ENCODE measurements at places on chromosomes 5 and 9. TPM values are rescaled to one million over a fixed set of nuclear protein-coding genes. Genes with fewer than 3 reads are reported as not detected.

The FOXD4L4 gene
- polyA plus RNA-seq: not detected

DNA sequence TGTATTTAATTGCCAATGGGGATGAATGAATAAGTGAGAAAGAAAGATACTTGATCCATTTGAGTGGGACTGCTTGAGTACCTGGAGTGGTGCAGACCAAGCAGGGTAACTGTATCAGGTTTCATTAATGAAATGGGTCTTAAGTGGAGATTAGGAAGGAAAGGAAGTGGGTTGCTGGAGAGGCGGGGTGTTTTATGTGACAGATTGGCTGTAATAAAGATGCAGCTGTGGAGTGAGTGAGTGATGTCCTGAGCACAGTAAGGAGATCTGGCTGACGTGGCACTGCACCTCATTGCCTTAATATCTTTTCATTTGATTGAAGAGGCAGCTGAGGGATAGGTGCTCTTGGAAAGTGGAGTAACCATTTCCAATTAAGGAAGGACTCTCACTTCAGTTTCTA is 161.0 kb upstream of the CCDC152 start:
- H3K27me3 ChIP-seq: no peaks in the 10 kb centered on the region
- H3K27ac ChIP-seq: no peak overlapping the region
- no peaks in the 10 kb centered on the region for H3K36me3 ChIP-seq
- DNase-seq: no peak
- H3K4me3 ChIP-seq: no peak overlapping the region

- H3K27me3 ChIP-seq: no peaks in the 10 kb centered on the region
- no peak for DNase-seq
- H3K4me3 ChIP-seq: no peak overlapping the region
- no peaks in the 10 kb centered on the region for H3K4me1 ChIP-seq
- H3K27ac ChIP-seq: no peak overlapping the region
Observed at GRCh38 chr9:68947842-68948569, 65.9 kb downstream of the PRKACG start.

DNA sequence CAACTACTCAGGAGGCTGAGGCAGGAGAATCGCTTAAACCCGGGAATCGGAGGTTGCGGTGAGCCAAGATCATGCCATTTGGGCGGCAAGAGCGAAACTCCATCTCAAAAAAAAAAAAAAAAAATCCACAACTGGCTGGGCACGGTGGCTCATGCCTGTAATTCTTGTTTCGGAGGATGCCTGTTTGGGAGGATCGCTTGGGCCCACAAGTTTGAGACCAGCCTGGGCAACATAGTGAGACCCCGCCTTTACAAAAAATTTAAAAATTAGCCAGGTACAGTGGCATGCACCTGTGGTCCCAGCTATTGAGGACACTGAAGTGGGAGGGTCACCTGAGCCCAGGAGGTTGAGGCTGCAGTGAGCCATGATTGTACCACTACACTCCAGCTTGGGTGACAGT is 1.9 kb upstream of the EIF4EBP3 start:
- H3K27ac ChIP-seq: peak overlapping the region; percentile 89
- peaks cover 20% of the 10 kb centered on the region for H3K4me1 ChIP-seq
- no peak for DNase-seq
- H3K4me3 ChIP-seq: no peak overlapping the region

DNA sequence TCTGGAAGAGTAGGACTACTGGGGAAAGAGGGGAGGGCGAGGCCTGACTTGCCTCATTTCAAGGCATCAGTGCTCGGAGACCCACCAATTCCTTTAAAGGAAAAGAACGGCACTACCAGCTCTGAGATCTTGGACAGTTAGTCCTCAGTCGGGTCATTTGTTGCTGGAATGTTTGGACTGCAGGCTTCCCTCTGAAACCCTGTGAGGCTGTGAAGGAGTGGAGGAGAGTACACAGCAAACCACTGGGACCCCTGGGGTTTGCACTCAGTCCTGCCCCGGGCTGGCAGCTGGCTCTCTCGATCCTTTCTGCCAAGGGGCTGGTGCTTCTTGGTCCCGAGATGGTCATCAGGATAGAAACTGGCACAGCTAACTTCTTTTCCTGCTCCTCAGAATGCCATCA is 194.5 kb downstream of the TRIO start:
- no peak for DNase-seq
- H3K27ac ChIP-seq: no peak overlapping the region
- no peaks in the 10 kb centered on the region for H3K36me3 ChIP-seq
- H3K4me1 ChIP-seq: no peaks in the 10 kb centered on the region
- H3K4me3 ChIP-seq: no peak overlapping the region
- H3K27me3 ChIP-seq: no peaks in the 10 kb centered on the region

- no peaks in the 10 kb centered on the region for H3K27me3 ChIP-seq
- peaks cover 44% of the 10 kb centered on the region for H3K4me1 ChIP-seq
- no peaks in the 10 kb centered on the region for H3K36me3 ChIP-seq
- H3K27ac ChIP-seq: no peak overlapping the region
- DNase-seq: no peak
Observed at GRCh38 chr5:143393524-143393923, 10.0 kb downstream of the NR3C1 start.

- H3K27me3 ChIP-seq: no peaks in the 10 kb centered on the region
- H3K4me3 ChIP-seq: no peak overlapping the region
- no peak overlapping the region for H3K27ac ChIP-seq
- H3K4me1 ChIP-seq: no peaks in the 10 kb centered on the region
- DNase-seq: no peak
- H3K36me3 ChIP-seq: no peaks in the 10 kb centered on the region
Observed at GRCh38 chr5:176700239-176700847, 53.1 kb downstream of the TSPAN17 start.

DNA sequence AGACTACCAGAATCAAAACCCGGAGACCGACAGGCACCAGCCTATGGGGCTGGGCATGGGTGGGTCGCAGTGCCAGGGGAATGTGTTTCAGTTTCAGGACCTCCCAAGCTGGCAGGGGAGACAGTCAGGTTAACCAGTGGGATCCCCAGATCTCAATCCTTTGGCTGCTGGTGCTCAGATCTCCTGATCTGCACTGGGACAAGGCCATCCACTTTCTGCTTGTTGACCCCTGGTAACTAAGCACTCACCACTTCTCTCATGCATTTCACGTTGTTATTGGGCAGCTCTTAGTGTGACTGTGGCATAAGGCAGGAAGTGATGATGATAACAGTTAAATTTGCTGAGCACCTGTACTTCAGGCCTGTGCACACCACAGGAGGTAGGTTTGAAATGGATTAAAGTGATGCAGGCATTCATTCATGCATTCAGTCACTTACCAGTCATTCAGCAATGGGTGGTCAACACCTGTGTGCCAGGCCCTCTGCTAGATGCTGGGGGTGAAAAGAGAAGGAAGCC is 42.1 kb upstream of the STXBP1 start:
- H3K4me3 ChIP-seq: peak overlapping the region; percentile 52
- H3K36me3 ChIP-seq: no peaks in the 10 kb centered on the region
- DNase-seq: peak; percentile 32
- peaks cover 18% of the 10 kb centered on the region for H3K4me1 ChIP-seq
- H3K27ac ChIP-seq: peak overlapping the region; percentile 62
- no peaks in the 10 kb centered on the region for H3K27me3 ChIP-seq

DNA sequence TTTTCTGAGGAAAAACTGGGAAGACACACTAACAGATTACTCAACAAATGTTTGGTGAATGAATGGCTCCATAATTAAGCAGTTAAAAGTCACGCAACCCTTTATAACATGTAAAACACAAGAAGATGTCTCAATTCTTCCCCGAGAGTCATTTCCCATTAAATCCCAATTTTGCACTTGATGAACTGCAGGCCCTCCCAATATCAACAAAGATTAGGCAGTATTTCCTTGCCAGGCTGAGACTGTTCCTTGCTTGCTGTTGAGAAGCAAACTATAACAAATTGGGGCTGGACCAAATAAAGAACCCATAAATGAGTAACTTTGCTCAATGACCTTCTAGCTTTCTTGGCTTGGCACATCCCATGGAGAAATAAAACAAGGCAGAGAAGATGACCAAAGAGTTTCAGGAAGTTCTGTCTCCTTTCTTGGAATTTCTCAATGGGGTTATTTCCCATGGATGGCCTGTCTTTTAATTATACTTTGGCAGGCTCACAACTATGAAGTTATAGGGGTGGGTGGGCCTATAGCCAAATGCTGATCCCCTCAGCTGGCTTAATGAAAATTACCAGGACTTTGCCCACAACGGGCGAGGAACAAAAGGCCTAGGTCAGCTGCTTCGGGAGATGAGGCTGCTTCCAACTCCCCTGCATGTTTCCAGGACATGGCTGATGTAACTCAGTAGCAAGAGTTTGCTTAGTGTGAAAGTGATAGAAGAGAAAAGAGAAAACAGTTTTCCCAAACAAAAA is 243.1 kb upstream of the RFX3 start:
- no peaks in the 10 kb centered on the region for H3K4me1 ChIP-seq
- H3K27me3 ChIP-seq: no peaks in the 10 kb centered on the region
- no peak for DNase-seq
- no peak overlapping the region for H3K4me3 ChIP-seq
- no peaks in the 10 kb centered on the region for H3K36me3 ChIP-seq
- H3K27ac ChIP-seq: no peak overlapping the region

DNA sequence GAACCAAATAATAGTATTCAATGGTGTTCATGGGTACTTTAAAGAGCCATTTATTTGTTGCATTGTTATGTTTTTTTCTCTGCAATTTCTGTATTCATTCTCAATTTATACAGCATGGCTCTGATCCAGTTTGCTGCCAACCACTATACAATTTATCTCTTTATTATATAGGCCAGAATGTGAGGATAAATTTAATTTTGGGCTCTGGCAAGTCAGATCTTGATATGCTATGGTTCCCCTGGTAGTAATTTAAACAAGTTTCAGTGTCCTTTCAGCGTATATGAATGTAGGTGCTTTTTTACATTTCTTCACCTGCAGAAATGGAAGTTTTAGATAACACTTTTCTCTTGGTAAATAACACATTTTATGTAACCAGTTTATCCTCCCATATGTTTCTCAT is 1118.0 kb upstream of the SEMA6A start:
- H3K27ac ChIP-seq: no peak overlapping the region
- DNase-seq: no peak
- no peaks in the 10 kb centered on the region for H3K36me3 ChIP-seq
- H3K27me3 ChIP-seq: no peaks in the 10 kb centered on the region

The HMCN2 gene
- polyA plus RNA-seq: not detected

All from naive thymus-derived CD4-positive, alpha-beta T cell (primary cell).